ENCODE measurements at places on chromosomes 11 and 22. TPM values are rescaled to one million over a fixed set of nuclear protein-coding genes. Genes with fewer than 3 reads are reported as not detected.

GDPD4 gene
- not detected for total RNA-seq

CAPN5 gene
- 8.1 TPM for total RNA-seq

PIWIL4 gene
- 0.32 TPM for total RNA-seq

WBP2NL gene
- total RNA-seq, result 0.15 TPM

MORC2 gene
- total RNA-seq, result 17.0 TPM

SVIP gene
- total RNA-seq, result 15.5 TPM

TMEM191B gene
- total RNA-seq, result 0.15 TPM

Measured in epithelial cell of umbilical artery (primary cell).